ENCODE measurements at places on chromosomes 5 and 9. TPM values are rescaled to one million over a fixed set of nuclear protein-coding genes. Genes with fewer than 3 reads are reported as not detected.

ARL14EPL gene
- not detected for total RNA-seq

OR1J2 gene
- total RNA-seq, result not detected

SERF1A gene
- total RNA-seq, result 7.0 TPM

PCDHA10 gene
- 0.05 TPM for total RNA-seq

TICAM2 gene
- 2.7 TPM for total RNA-seq

DNA sequence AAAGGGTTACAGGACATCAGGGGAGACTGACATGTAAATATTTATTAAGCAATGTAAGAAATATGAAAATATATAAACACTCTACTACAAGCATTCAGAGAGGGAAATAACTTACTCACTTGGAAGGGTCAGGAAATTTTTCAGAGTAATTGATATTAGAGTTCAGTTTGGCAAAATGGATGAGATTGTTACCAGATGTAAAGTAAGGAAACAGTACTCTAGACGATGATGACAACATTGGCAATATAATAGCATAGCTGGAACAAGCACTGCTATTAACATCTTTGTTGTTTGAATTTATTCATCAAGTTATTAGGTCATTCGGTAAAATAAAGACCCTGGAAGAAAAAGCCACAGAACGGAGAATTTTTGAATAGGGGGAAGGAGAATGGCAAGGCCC is 49.1 kb downstream of the GNA14 start:
- no peak for DNase-seq

GRCh38 chr5:170168002-170168401 is 62.3 kb downstream of the FOXI1 start:
- no peak for DNase-seq

DNA sequence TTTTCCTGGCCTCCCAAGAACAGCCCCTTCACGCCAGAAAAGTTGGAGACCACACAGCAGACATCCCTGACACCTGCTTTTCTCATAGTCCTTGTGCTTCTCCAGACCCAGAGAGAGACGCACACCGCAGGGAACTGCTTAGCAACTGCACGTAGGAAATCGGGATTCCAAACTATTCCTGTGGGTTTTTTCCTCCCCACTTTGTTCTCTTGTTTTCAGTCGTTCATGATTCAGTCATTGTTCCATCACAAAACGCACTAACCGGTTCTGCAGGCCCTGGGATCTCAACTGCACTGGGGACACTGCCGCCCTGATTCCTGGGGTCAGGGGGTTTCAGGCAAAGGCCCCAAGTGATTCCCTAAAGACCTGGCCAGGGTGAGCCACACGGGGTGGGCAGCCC is 588.0 kb upstream of the KLF4 start:
- no peak for DNase-seq

GRCh38 chr5:114726131-114726530 is 364.3 kb downstream of the KCNN2 start:
- DNase-seq, result no peak

- peak; percentile 52 for DNase-seq
Measured at GRCh38 chr5:149284501-149284900, 12.8 kb downstream of the AFAP1L1 start.

DNA sequence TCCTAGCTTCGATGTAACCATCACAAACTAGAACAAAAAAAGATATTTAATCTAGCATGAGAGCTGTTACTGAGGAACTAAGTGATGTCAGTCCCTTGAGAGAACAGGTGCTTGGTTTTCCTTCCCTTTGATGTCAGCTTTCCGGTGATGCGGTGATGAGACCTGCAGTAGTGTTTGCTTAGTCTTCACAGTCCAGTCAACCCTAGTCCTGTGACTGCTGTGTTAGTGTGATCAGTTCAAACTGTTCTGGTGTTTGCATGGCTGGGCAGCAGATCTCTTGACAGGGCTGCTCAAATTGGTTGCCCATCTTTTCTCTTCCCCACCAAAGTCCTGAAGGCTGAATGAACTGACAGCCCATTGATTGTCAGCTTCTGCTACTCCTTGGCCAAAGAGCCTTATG is 608.6 kb upstream of the DAB2 start:
- DNase-seq, result no peak

GRCh38 chr5:139898981-139899380 is 103.4 kb downstream of the PSD2 start:
- no peak for DNase-seq
